ENCODE measurements at places on chromosomes 7 and 10.

DNA sequence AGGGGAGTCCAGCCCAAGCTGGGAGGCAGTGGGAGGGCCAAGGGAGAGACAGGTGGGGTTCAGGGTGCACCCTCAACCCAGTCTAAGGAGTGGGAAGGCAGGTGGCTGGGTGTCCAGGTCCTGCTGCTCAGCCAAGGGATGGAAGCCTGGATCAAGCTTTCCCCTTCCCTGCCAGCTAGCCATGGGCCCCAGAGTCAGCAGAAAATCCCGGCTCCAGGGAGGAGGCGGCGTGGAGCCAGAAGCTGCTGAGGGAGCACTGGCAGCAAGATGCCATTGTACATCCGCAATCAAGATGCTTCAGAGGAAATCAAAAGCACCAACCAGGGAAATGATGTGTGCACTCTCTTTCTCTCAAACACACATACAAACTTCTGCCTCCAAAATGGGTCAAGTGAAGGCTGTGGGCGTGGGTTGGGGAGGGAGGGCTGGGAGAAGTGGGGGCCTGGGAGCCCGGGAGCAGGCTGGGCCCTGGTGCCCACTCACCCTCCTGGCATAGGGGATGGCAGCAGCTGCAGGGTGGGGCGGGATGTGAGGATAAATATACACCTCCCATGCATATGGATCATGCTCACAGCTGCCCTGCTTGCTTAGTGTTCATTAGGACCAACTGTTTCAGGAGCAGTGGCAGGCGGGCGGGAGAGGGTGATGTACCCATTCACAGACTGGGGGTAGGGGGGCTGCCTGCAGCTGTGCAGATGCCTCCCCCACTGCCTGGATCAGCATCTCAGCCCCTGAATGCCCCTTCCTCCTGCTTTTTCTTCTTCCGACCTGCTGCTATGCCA lies 24.2 kb downstream of the TRIM8 start:
- no peak for DNase-seq

GRCh38 chr7:5278766-5279165 lies 4.0 kb upstream of the SLC29A4 start:
- DNase-seq, result no peak

DNA sequence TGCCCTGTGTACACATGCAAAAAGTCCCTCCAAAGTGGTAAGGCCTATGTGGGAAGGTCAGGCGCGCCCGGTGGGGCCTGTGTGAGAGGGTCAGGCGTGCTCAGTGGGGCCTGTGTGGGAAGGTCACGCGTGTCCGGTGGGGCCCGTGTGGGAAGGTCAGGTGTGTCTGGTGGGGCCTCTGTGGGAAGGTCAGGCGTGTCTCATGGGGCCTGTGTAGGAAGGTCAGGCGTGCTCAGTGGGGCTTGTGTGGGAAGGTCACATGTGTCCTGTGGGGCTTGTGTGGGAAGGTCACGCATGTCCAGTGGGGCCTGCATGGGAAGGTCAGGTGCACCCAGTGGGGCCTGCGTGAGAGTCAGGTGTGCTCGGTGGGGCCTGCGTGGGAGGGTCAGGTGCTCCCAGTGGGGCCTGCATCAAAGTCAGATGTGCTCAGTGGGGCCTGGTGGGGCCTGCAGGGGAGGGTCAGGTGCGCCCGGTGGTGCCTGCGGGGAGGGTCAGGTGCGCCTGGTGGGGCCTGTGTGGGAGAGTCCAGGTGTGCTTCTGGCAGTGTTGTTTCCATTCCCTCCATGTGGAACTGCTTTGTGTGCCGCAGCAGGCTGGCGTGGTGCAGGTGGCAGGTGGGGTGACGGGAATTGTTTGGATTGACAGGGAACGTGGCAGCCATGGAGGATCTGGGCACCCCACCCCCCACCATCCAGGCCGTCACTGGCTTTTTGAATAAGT lies 15.4 kb downstream of the LRRC27 start:
- no peak for DNase-seq

GRCh38 chr7:82019551-82020475 lies 250.0 kb upstream of the HGF start:
- DNase-seq, result no peak

GRCh38 chr10:97412891-97413304 lies 11.8 kb upstream of the RRP12 start:
- no peak for DNase-seq

DNA sequence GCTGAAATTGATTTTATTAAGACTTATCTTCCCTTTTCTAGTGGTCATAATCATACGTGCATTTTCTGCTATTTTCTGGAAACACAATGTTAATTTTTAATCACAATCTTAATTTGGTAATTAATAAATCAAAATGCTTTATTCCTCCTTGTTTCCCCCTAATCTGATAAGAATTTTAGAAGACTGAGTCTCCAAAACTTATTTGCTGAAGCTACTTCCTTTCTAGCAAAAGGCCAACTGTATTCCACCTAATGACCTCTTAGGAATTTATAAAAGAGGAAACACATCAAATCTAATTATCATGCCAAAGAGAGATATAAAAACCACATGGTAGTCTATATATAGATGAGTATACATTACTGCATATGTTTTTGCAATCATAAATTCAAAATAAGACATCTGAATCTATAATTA lies 140.6 kb downstream of the GNAI1 start:
- no peak for DNase-seq

- DNase-seq, result no peak
These were observed 71.3 kb downstream of the HDAC9 start for GRCh38 chr7:18566829-18567228.

GRCh38 chr7:70925411-70926115 lies 206.4 kb upstream of the GALNT17 start:
- no peak for DNase-seq

DNA sequence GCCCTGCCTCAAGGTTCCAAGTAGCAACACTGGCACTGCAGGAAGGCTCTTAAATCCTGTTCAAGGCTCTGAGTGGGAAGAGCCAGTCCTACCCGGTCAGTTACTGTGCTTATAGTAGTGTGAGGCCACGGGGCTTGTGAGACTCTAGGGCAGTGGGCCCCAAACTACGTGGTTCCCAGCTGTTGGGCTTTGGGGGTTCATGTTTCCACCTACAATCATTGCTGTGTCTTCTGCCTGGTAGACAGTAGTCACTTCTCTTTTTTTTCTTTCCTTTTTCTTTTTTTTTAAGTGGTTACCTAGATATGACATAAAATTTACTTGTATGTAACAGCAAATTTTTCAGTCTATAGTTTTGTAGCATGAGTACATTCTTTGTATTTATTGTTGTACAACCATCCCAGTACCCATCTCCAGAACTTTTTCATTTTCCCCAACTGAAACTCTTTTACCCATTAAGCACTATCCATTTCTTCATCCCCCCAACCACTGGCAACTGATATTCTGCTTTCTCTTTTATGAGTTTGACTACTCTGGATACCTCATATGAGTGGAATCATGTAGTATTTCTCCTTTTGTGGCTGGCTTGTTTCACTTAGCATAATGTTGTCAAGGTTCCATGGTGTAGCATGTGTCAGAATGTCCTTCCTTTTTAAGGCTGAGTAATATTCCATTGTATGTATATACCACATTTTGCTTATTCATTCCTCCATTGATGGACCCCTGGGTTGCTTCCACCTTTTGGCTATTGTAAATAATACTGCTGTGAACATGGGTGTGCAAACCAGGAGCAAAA lies 7.7 kb downstream of the UBTD1 start:
- no peak for DNase-seq

DNA sequence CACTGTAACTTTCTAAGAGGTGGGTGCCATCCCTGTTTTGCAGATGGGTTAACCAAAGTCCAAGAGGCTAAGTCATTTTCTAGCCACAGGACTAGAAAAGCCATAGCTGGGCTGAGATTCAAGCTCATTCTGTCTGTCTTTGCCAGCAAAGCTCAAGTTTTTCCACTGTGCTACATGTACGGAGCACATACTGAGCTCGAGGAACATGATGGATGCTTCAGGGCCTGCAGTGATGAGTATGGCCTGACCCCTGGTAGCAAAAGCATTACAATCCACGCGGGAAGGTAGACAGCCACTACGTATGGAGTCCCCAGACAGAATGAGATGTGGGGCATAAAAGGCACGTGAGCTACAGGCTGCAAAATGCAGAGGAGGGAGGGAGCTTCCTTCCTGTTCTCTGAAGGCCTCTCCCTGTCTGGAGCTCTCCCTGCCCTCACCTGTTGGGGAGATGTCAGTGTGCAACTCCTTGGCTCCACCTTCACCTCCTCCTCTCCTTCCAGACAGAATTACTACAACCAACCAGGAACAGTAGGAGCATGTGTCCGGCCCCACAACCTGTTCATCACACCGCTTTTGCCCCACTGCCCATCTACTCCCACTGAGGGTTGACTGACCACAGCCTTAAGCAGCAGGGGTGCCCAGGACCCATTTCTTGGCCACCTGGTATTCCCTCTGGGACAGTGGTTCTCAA lies 16.4 kb downstream of the ITPRIP start:
- no peak for DNase-seq

DNA sequence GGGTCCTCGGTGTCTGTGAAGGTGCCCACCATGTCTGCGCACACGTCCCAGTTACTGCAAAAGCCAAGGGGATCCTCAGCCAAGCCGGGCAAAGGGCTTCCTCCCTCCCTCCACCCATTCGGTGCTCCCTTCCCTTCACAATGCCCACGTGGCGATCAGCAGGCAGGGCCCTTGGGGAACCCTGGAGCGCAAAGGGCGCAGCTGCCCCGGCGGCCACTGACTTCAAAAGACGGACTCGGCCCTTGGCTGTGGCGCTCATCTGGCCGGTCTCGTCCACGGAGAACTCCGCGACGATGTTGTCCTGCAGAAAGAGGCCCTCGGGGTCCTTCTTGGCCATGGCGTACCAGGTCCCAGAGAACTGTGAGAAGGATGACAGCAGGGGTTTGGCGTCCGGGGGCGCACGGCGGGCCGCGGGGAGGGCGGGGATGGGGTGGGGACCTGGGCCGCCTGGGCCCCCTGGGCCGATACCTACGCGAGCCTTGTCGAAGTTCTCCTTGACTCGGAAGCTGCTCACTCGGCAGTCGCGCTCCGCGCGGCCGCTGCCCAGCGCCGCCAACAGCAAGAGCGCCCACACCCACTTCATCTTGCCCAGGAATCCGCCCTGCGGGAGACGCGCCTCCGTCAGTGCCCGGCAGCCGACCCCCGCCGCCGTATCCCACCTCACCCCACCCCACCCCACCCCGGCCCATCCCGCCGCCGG lies 439 bp downstream of the RBP4 start:
- peak; percentile 6 for DNase-seq

- DNase-seq, result no peak
These were observed 162.9 kb upstream of the KIAA1217 start for GRCh38 chr10:24046060-24046459.

DNA sequence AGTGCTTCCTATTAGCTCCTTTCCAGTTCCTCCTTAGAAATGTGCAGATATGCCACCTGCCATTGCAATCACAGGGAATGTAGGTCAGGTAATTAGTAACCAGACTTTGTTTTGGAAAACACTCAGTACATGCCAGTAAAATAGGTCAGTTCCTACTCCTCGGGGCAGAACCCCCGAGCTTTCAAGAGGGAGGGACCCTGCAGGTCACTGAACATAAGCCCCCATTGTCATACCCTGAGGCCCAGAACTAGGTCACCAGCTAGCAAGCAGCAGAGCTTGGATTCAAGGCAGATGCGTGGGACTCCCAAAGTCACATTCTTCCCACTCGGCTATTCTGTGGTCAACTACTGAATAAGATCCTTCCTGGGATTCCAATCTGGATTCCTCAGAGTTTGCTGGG lies 104.8 kb downstream of the PPP1R3C start:
- DNase-seq, result no peak

GRCh38 chr7:22196429-22196828 lies 160.5 kb downstream of the RAPGEF5 start:
- DNase-seq, result no peak

DNA sequence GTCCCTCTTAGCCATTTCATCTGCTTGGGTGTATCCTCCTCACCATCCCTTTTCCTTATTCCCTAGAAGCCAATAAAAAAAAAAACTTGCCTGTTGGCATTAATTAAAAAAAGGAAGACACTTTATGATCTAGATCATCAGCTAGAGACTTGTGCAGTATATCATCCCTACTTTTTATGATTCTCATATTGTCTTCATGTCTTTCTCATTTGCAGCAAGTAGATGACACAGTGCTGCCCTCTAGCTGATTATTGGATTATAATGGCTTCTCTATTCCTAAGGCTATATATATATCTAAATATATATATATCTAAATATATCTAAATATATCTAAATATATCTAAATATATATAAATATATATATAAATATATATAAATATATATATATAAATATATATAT lies 272.4 kb upstream of the LRGUK start:
- no peak for DNase-seq

DNA sequence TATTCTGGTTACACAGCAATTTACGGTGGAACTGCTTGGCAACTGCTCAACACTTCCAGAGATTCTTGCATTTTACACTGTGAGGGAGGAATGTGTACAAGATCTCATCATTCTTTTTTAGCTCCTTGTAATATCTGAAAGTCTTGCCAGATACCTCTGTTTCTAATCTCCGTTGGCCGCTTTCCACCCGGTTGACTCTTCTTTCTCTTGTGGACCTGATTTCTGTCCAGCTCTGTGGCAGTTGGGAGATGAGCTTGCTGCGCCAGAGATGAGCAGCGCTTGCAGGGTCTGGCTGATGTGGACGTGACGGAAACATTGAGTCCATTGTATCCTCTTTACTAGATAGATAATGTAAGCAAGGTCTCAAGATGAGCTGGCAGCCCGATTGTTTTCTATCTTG lies 27.6 kb downstream of the SPAG6 start:
- no peak for DNase-seq

DNA sequence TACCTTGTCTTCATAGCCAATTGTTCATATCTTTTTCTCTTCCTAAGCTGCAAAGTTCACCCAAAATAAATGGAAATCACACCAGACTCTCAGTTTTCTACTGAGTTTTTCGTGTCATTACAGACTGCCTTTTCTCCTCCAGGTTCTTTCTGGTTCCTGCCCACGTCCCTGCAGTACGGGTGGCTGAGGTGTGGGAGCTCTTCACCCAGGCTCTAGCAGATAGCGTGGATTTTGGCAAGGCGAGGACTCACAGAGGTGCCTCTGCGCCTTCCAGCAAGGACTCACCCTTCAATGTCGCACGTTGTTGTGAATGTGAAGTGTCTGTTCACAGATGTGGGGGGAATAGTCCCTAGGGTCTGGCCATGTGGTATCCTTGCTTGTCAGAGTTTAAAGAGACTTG lies 71.6 kb downstream of the ABCA13 start:
- DNase-seq, result no peak

- no peak for DNase-seq
These were observed 81.4 kb downstream of the LRRC4 start for GRCh38 chr7:127949769-127950222.

DNA sequence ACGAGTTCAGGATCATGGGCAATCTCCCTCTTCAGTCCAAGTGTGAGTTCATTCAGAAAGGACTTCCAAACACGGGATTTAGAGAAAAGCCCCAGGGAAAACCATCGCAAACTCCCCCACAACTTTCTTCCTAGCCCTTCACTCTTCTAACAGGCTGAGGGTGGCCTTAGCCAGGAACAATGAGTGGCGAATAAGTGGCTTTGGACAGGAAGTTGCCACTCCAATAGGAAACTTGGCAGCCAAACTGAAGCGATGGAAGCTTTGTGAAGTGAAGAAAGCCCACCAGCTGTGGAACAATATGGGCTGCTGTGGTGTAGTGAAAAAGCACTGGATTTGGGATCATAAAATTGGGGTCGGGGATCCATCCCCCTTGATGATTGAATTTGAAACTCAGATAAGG lies 193.2 kb downstream of the TEX36 start:
- DNase-seq, result no peak

Measured in neural crest cell (in vitro differentiated cells).